Stimulated activated CD8-positive, alpha-beta memory T cell treated with anti-CD3 and anti-CD28 coated beads, Interleukin-7, amount 100 ng/mL, for 4 hours (primary cell): ENCODE measurements at places on chromosomes 7 and 10.

GRCh38 chr7:1137517-1138167 lies 22.4 kb downstream of the ZFAND2A start:
- no peak for DNase-seq

DNA sequence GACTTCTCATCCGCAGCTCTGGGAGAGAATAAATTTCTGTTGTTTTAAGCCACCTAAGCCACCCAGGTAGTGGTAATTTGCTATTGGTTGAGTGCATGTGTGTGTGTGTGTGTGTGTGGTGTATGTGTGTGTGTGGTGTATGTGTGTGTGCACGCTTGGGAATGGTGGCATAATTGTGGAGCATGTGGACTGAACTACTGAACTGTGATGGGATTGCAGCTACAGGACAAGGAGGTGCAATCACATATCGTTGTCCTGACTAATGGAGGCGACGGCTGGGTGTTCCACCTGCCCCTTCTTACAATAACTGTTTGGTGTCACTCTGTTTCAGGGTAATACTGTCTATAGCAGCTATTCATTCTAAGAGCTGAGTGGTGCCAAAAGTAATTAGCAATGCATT lies 448.7 kb upstream of the PFKP start:
- no peak for DNase-seq

- DNase-seq: no peak
These were observed 52.0 kb downstream of the VIPR2 start for GRCh38 chr7:159092701-159093121.

DNA sequence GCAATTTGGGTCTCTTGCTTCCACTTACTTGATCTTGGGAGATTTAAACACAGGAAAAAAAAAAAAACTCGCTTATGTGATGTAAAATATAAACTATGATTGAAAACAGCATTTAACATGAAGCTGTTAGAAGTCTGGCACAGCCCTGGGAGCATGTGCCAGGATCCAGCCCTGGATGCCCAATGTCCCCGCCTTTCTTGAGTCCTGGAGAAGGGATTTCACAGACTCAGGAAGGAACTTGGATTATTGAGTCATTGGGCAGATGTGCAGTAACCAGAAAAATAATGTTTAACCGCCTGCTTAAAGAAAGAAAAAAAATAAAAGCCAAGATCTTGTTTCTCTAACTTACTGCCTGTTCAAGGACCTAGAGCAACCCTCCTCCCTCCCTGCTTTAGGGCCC lies 3.7 kb upstream of the JCAD start:
- no peak for DNase-seq

- no peak for DNase-seq
These were observed 12.3 kb upstream of the SNX10 start for GRCh38 chr7:26279405-26279804.

- DNase-seq: no peak
These were observed 146.9 kb downstream of the TPST1 start for GRCh38 chr7:66352071-66352470.

DNA sequence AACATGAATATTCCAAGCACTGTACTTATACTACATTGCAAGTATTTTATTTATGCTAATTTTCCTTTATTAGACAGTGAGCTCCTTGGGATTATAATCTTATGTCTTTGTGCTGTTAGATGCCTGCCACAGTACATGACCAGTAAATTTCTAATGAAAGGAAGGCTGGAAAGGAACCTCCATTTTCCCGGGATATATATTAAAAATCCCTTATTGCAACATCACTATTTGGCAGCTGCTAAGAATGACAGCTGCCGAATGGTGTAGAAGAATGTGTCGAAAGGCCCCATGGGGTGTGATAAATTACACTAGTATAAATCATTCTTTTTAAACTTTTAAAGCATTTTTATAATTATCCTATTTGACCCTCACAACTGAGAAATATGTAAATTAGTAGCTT lies 59.1 kb downstream of the TFAM start:
- DNase-seq: no peak

DNA sequence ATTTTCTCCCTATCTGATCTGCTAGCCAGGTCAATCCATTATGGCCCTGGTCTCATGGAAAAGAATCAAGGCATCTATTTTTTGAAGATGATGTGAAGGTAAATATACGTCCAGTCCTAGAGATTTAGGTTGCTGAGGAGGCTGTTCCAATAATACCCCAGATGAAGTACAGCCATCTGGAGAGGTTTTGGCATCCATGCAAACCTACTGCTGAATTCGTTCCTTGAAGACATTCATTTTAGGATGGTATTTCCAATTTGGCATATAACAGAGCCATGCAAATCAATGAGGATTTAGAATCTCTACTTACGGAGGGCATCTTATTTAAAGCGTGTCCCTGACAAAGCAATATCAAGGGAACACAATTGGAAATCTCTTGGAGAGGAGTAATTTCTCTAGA lies 465.5 kb downstream of the KCNMA1 start:
- no peak for DNase-seq

- no peak for DNase-seq
These were observed 565.7 kb upstream of the ANKRD30A start for GRCh38 chr10:36559412-36560400.
